MM.1S (cell line): ENCODE measurements at places on chromosomes 7 and 10.

DNA sequence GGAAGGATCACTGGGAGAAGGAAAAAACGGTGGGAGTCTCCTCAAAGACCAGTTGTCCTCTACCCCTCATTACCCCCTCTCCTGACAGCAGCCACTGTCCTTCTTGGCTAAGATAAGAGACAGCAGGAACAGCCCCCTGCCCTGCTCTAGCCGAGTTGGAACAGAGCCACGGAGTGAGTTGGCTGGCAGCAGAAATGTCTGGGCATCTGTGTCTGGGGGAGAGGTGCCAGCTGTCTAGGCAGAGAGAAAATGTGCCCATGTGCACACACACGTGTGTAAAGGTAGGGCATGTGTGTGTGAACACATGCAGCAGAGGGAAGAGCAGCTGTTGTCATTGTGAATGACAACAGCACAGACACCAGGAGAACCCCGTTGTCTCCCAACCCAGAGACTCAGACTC is 9.4 kb upstream of the HILPDA start:
- DNase-seq, result no peak

GRCh38 chr10:79070081-79070605 is 1.4 kb downstream of the ZMIZ1 start:
- no peak for DNase-seq

DNA sequence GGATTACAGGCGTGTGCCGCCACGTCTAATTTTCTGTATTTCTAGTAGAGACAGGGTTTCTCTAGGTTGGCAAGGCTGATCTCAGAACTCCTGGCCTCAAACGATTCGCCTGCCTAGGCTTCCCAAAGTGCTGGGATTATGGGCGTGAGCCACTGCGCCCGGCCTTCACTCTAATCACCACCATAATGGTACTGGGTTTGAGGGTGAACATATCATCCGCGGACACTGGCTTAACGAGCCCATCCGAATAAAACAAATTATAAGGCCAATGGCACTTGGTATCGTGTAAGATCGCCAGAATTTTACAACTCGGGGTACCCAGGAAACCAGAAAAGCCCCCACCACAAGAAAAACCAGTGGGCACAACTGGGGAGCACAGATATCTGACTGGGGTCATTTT is 580 bp downstream of the FAM200A start:
- no peak for DNase-seq

- DNase-seq, result no peak
Observed at GRCh38 chr7:105974471-105974870, 11.4 kb downstream of the CDHR3 start.

- DNase-seq, result no peak
Observed at GRCh38 chr7:29234438-29234837, 39.9 kb downstream of the CHN2 start.

GRCh38 chr10:74738052-74738451 is 88.3 kb upstream of the KAT6B start:
- DNase-seq, result peak; percentile 84

DNA sequence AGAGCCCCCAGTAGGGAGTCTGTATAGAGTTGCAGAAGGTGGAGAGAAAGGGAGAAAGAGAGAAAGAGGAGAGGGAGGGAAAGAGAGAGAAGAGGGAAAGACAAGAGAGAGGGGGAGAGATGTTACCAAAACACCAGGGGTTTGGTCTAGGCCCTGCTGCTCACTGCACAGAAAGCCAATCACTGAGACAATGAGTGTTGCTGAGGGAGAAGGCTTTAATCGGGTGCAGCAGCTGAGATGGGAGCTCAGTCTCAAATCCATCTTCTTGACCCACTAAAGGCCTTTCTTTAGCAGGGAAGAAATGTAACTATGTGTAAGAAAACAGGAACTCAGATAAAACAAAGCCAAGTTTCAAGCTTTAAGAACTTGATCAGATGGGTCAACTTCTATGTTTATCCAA is 198.2 kb upstream of the FOXK1 start:
- no peak for DNase-seq
